ENCODE measurements at places on chromosomes 6 and 20. TPM values are rescaled to one million over a fixed set of nuclear protein-coding genes. Genes with fewer than 3 reads are reported as not detected.

Gene MOG
- 0.19 TPM for polyA plus RNA-seq

Gene DYNLT1
- 211 TPM for polyA plus RNA-seq

Gene MMP24
- 0.22 TPM for polyA plus RNA-seq

Gene C20orf204
- 0.88 TPM for polyA plus RNA-seq

Gene GTF2H4
- polyA plus RNA-seq, result 15.9 TPM

Gene TMEM170B
- 1.3 TPM for polyA plus RNA-seq

Gene SLC35B2
- 9.1 TPM for polyA plus RNA-seq

Gene PNPLA1
- polyA plus RNA-seq, result not detected

Gene DLL1
- 2.6 TPM for polyA plus RNA-seq

Gene CST5
- polyA plus RNA-seq, result not detected

Gene F13A1
- polyA plus RNA-seq, result 8.4 TPM

Gene NOX3
- polyA plus RNA-seq, result not detected

Gene CYP39A1
- 2.9 TPM for polyA plus RNA-seq

Gene TTLL9
- polyA plus RNA-seq, result 0.07 TPM

Gene RNF217
- polyA plus RNA-seq, result 2.1 TPM

Gene GSTA2
- polyA plus RNA-seq, result not detected

All from heart right ventricle (tissue), 16 donors.